ENCODE measurements at places on chromosomes 7 and 10.

DNA sequence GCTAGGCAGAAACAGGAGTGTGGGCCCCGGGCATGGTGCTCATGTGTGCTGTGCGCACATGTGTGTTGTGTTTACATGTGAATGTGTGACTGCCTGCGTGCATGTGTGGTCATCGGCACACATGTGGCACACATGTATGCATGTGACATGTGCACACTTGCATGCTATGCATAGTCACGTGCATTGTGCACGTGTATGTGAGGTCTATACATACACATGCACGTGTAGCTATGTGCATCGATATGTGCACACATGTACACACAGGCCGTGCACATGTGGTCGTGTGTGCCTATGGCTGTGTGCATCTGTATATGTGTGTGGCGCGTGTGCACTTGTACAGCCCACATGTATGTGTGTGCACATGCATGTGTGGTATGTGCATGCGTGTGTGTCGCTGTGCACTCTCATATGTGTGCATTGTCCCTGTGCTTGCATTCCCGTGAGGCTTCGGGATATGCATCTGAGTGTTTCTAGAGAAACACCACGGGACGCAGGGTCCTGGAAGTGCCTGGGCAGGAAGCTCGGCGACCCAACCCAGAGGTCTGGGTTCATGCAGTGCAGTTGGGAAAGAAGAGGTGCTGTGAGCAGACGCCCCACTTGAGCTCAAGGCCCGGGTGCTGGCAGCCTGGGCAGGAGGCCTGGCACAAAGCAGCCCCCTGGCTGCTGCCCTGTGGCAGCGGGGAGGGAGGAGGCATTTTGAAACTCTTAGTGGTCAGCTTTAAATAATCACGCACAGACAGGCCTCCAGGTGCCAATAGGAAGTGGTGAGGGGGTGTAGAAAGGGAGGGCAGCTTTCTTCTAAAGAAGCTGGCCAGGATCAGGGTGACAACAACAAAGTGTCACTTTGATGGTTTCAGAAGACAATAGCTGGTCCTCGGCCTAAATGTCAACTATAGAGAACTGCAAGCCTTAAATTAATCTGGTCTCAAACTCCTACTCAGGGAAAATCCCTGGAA, 410.0 kb upstream of the MGMT start:
- H3K27me3 ChIP-seq: no peaks in the 10 kb centered on the region
- no peaks in the 10 kb centered on the region for H3K36me3 ChIP-seq
- no peak overlapping the region for H3K4me3 ChIP-seq
- no peak for DNase-seq
- H3K27ac ChIP-seq: no peak overlapping the region
- H3K4me1 ChIP-seq: no peaks in the 10 kb centered on the region

- DNase-seq: no peak
- no peaks in the 10 kb centered on the region for H3K4me1 ChIP-seq
- no peak overlapping the region for H3K27ac ChIP-seq
- no peaks in the 10 kb centered on the region for H3K27me3 ChIP-seq
- H3K36me3 ChIP-seq: no peaks in the 10 kb centered on the region
These were observed 171.0 kb upstream of the FOXP2 start for GRCh38 chr7:114243646-114244045.

DNA sequence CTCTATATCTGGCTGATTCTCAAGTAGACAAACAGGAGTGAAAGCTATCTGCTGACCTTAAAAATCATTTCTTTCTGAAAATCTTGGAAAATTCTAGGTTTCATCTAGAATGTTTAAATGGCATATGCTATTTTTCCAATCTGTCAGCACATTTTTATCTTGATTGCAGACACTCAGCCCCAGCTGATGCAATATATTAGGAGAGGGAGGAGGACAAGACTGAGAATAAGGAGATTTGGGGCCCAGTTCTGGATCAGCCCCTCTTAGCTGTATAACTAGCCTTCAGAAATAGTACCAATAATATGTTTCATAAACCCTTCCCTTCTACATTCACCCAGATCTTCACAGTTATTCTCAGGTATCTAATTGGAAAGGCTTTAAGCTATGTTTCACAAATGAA, 131.2 kb downstream of the HDAC9 start:
- no peaks in the 10 kb centered on the region for H3K27me3 ChIP-seq
- no peak for DNase-seq
- no peaks in the 10 kb centered on the region for H3K4me1 ChIP-seq
- no peaks in the 10 kb centered on the region for H3K36me3 ChIP-seq
- no peak overlapping the region for H3K27ac ChIP-seq
- no peak overlapping the region for H3K4me3 ChIP-seq

- H3K36me3 ChIP-seq: peaks cover 10% of the 10 kb centered on the region
- peak overlapping the region; percentile 95 for H3K27ac ChIP-seq
These were observed 404 bp upstream of the FMC1 start for GRCh38 chr7:139340808-139341057.

DNA sequence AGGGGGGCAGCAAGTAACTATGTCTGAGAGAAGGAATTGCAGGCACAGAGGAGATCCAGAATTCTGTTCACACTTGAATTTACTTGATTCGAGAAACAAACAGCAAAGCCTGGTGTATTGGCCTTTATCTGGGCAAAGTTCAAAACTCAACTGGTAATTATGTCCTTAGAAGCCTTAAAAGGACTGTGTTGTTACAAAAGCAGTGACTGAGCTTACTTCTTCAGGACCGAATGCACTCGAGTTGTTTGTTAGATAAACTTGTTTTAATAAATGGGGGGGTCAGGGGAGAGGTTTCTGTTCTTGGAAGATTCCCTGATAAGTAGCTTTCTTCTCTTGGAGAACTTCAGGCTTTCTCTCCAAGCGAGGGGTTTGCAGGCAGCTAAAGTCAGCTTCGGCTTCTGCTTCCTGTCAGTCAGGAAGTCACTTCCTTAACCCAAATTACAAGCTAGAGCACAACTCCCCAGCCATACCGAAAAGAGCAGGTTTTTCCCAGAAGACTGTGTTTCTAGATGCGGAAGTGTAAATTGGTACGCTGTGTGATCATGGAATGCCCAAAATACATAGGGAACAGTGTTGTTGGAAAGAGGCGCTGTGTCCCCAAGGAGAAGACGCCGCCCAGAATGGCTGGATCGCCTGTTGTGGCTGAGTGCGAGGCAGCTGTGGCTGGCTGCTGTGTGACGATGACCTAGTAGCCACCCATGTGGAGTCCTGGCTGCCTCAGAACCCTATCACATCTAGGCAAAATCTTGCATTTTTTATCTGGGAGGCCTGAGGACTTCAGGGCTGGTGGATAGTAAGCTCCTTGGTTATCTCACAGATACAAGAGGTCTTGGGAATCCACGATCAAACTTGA, 110.4 kb downstream of the TCF7L2 start:
- peaks cover 6% of the 10 kb centered on the region for H3K36me3 ChIP-seq
- peak overlapping the region; percentile 86 for H3K27ac ChIP-seq
- DNase-seq: peak; percentile 15
- H3K4me1 ChIP-seq: peaks cover 35% of the 10 kb centered on the region
- H3K27me3 ChIP-seq: peaks cover 3% of the 10 kb centered on the region

DNA sequence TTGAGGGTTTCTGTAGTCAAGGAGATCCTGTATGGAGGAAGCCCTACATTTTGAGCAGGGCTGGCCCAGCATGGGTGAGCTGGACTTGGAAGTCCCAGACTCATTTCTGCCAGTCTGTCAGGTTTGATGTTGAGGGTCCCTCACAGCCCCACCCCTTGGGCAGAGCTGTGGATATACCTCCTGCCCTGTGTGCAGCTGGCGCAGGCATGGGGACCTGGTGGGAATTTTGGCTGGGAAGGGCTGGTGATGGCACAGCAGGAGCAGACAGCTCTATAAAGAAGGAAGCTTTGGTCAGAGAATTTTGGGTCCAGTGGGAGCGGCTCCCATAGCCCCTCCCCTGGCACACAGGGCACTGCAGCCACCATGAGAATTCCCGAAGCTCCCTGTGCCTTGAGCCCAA, 482.6 kb downstream of the RPS24 start:
- peaks cover 8% of the 10 kb centered on the region for H3K4me1 ChIP-seq
- H3K27ac ChIP-seq: no peak overlapping the region
- H3K36me3 ChIP-seq: no peaks in the 10 kb centered on the region
- H3K27me3 ChIP-seq: peaks cover 4% of the 10 kb centered on the region
- no peak for DNase-seq

- H3K27ac ChIP-seq: no peak overlapping the region
- H3K27me3 ChIP-seq: peaks cover 6% of the 10 kb centered on the region
- H3K4me3 ChIP-seq: no peak overlapping the region
- no peak for DNase-seq
- no peaks in the 10 kb centered on the region for H3K36me3 ChIP-seq
These were observed 36.9 kb upstream of the FAM20C start for GRCh38 chr7:155469-155900.

GRCh38 chr10:116627386-116627933, 6.7 kb downstream of the PNLIPRP2 start:
- no peak overlapping the region for H3K4me3 ChIP-seq
- DNase-seq: peak; percentile 76
- no peaks in the 10 kb centered on the region for H3K36me3 ChIP-seq
- H3K4me1 ChIP-seq: no peaks in the 10 kb centered on the region

DNA sequence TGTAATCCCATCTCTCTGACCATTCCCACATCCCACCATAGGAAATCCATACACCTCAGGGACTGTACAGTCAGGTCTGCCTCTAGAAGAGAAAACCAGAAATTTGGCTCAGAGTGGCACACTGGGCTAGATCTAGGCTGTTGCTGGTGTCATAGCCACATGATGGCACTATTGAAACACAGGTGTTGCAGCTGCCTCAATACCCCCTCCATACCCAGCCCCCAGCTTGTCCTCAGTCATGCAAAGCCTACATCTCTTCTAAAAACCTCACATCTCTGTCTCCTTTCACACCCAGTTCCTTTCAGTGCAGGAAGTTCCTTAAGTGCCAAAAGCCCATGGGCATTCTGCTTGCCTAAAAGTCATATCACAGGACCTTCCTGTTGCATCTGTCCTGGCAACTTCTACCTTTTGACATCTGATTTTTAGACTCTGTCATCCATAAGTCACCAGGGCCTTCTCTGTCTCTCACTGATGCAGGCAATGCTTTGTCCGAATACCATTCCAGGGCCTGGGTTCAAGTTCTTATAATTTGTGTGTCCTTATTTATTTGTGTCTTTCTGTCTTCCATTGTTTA, 27.0 kb upstream of the HIBADH start:
- peak; percentile 16 for DNase-seq
- H3K36me3 ChIP-seq: no peaks in the 10 kb centered on the region
- H3K27me3 ChIP-seq: no peaks in the 10 kb centered on the region
- no peak overlapping the region for H3K27ac ChIP-seq

- no peaks in the 10 kb centered on the region for H3K36me3 ChIP-seq
- H3K4me3 ChIP-seq: no peak overlapping the region
- peaks cover 3% of the 10 kb centered on the region for H3K27me3 ChIP-seq
- H3K4me1 ChIP-seq: peaks cover 29% of the 10 kb centered on the region
- H3K27ac ChIP-seq: peak overlapping the region; percentile 74
- no peak for DNase-seq
These were observed 97.4 kb downstream of the C10orf105 start for GRCh38 chr10:71622154-71622526.

GRCh38 chr10:3111621-3112163, 44.3 kb downstream of the PFKP start:
- peaks cover 5% of the 10 kb centered on the region for H3K27me3 ChIP-seq
- H3K36me3 ChIP-seq: peaks cover 42% of the 10 kb centered on the region
- H3K27ac ChIP-seq: no peak overlapping the region
- H3K4me3 ChIP-seq: no peak overlapping the region
- no peaks in the 10 kb centered on the region for H3K4me1 ChIP-seq

- H3K4me3 ChIP-seq: no peak overlapping the region
- no peaks in the 10 kb centered on the region for H3K36me3 ChIP-seq
- H3K4me1 ChIP-seq: peaks cover 17% of the 10 kb centered on the region
- no peak overlapping the region for H3K27ac ChIP-seq
- DNase-seq: no peak
- no peaks in the 10 kb centered on the region for H3K27me3 ChIP-seq
These were observed 590.9 kb upstream of the ANKRD30A start for GRCh38 chr10:36534471-36535002.

DNA sequence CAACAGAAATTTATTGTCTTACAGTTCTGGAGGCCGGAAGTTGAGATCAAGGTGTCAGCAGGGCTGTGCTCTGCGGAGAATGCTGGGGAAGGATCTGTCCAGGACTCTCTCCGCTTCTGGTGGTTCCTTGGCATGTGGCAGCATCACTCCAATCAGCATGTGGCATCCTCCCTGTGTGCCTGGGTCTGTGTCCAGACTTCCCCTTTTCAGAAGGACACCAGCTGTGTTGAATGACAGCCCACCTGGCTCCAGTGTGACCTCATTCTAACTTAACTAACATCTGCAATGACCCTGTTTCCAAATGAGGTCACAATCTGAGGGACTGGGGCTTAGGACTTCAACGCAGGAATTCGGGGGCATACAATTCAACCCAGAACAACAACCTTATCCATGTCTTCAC, 141.9 kb downstream of the BMS1 start:
- DNase-seq: no peak
- H3K27me3 ChIP-seq: peaks cover 6% of the 10 kb centered on the region
- no peaks in the 10 kb centered on the region for H3K4me1 ChIP-seq
- H3K4me3 ChIP-seq: no peak overlapping the region

GRCh38 chr7:151631570-151631952, 111.9 kb upstream of the RHEB start:
- DNase-seq: no peak
- H3K4me3 ChIP-seq: peak overlapping the region; percentile 93
- peaks cover 15% of the 10 kb centered on the region for H3K4me1 ChIP-seq
- peaks cover 7% of the 10 kb centered on the region for H3K36me3 ChIP-seq

- peaks cover 4% of the 10 kb centered on the region for H3K4me1 ChIP-seq
- no peak for DNase-seq
- no peak overlapping the region for H3K27ac ChIP-seq
- H3K27me3 ChIP-seq: no peaks in the 10 kb centered on the region
- no peak overlapping the region for H3K4me3 ChIP-seq
These were observed 447.0 kb downstream of the ETV1 start for GRCh38 chr7:13542451-13542850.

GRCh38 chr10:88944813-88945212, 7.8 kb downstream of the ACTA2 start:
- H3K4me3 ChIP-seq: no peak overlapping the region
- H3K36me3 ChIP-seq: peaks cover 16% of the 10 kb centered on the region
- no peak overlapping the region for H3K27ac ChIP-seq
- H3K4me1 ChIP-seq: no peaks in the 10 kb centered on the region

DNA sequence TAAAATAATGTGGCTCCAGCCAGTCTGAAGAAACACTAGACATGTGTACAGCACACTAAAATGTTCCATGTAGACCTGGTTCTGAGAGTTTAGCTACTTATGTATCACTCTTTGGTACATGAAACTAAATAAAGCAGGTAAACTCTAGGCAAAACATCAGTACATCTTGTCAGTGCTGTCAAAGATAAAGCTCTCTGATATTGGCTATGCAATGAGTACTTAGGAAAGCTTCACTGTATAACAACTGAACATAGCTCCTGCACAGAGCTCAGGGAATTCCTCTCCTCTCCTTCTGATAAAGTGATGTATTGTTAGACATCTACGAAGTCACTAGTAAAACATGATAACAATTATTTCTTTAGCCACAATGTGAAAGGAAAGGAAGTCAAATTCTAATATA, 3.5 kb downstream of the LRRN3 start:
- no peak overlapping the region for H3K4me3 ChIP-seq
- H3K36me3 ChIP-seq: no peaks in the 10 kb centered on the region
- peaks cover 1% of the 10 kb centered on the region for H3K27me3 ChIP-seq
- DNase-seq: no peak
- peaks cover 9% of the 10 kb centered on the region for H3K4me1 ChIP-seq
- H3K27ac ChIP-seq: no peak overlapping the region

GRCh38 chr10:49594594-49594993, 15.5 kb upstream of the SLC18A3 start:
- no peak overlapping the region for H3K27ac ChIP-seq
- peaks cover 7% of the 10 kb centered on the region for H3K27me3 ChIP-seq
- DNase-seq: peak; percentile 79
- no peaks in the 10 kb centered on the region for H3K36me3 ChIP-seq
